Activated CD4-positive, alpha-beta T cell treated with anti-CD3 and anti-CD28 coated beads, Interleukin-2, amount 50 U/mL, for 4 hours (primary cell): ENCODE measurements at places on chromosomes 3 and 15.

DNA sequence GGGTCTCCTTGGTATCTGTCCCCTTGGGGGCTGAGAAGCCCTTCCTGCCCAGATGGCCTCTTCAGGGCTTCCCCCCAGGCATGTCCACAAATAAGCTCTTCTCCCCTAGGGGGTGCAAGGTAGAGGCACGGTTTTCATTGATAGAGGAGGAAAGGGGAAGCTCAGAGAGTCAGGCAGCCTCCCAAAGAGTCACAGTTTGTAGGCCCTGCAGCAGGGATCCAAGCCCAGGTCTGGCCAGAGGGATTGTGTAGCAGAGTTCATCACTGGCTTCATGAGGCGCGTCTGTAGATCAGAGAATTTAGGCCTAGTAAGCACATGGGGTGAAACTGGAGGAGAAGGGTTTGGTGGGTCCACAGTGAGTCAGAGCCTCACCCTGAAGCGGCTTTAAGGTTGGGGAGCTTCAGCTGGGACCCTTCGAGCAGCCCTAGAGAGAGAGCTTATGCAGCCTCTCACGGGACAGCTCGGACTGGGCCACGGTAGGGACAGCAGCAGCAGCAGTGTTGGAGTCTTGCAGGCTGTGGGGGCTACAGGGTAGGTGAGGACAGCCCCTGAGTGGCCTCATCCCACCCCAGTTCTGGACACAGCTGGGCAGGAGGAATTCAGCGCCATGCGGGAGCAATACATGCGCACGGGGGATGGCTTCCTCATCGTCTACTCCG, 37.5 kb upstream of the ESYT3 start:
- no peak for DNase-seq

DNA sequence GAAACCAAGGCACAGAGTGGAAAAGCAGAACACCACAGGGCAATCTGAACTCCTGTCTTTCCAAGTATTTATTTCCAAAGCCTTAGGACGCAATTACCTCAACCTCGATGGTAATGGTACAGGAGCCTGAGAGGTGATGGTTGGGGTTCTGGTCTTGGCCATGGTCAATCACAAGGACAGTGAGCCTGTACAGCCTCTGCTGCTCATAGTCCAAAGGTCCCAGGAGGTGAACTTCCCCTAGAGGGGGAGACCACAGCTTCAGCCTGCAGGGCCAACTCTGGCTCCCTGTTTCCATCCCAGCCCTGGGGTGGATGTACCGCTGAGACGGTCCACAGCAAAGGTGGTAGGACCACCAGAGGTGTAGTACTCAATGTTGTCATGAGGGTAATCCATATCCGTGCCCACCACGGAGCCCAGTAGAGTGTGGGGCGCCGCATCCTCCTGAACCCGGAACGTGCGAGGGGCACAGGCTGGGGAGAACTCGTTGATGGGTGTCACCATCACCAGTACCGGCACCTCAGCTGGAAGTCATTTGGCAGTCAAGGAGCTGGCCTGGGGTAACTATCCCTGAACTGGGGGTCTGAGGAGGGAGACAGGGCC, 6.1 kb downstream of the CDHR4 start:
- DNase-seq = no peak

DNA sequence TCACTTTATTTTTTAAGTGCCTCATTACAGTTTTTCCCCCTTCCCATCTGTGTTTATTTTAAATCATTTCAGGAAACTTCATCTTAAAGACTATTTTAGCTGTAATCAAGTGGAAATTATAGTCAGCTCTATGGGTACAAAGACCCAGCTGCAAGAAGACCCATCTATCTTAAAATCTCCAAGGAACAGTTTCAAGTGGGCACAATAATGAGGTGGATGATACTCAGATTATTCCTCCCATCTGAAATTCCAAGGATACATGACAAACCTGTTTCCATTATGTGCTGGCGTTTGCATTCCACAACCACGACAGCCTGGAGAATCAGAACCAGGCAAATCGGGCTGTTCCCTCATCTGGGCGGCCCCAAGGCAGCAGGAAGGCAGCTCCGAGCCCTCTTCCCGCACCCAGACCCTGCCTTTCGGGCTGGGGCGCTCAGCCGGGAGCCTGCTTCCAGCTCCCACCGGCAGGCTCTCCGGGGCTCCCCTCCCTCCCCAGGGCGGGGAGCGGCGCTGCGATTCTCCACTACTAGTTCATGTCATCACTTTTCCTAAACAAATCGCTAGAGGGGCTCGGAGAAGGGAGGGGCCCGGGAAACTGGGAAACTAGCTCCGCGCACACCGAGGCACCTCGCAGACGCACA, at the start of gene MGLL:
Gene MGLL, minus strand, starts transcription at position 475 of the 641 bp plus-strand sequence. Its CDS starts 197 bp downstream, at position 278.
- no peak for DNase-seq

DNA sequence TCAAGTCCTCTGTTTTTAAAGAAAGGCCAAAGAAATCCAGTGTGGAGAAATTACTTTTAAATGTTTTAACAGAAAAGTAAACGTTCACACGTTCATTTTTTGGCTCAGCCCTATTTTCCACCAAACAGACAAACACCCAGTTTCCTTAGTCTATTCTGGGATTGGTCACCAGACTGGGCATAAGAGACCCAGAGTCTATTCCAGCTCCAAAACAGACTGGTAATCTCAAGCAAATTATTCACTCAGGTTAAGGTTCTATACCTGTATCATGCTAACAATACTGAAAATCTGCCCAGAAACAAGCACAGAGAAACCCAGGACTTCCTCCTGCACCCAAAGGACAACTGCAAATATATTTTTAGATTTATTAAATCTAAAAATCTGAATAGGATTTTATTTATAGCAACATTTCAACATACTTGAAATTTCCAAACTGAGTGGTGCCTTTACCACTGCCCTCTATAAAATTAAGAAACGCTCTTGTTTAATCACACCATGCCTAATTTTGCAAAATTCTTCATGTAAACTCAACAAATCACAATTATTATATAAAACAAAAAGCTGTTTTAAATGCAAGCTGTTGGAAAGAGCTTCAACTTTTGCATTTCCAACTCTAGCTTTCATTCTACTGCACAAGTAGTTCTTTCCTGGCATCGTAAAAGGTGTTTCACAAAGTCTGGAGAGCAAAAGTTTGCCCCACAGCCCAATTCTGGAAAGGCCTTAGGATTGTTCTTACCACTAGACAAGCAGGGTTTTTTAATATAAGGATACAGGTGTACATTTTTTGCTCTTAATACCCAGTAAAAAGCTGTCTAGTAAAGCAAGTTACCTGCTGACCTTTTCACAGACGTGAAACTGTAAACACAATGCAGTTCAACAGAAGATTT, 18.7 kb downstream of the ZNF148 start:
- DNase-seq = no peak

DNA sequence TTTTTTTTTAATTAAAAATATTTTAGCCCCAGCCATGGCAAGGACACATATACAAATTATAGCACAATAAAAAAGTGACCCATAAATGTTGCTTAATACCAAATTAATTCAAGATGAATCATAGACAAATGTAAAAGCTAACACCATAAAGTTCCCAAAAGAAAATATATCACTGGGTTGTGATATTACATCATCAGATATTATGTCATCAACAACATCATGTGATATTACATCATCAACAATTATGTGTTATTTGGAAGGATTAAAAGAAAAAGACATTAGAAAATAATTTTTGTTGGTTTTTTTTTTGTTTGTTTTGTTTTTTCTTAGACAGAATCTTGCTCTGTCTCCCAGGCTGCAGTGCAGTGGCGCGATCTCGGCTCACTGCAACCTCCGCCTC, 34.5 kb upstream of the ABHD10 start:
- DNase-seq = no peak

DNA sequence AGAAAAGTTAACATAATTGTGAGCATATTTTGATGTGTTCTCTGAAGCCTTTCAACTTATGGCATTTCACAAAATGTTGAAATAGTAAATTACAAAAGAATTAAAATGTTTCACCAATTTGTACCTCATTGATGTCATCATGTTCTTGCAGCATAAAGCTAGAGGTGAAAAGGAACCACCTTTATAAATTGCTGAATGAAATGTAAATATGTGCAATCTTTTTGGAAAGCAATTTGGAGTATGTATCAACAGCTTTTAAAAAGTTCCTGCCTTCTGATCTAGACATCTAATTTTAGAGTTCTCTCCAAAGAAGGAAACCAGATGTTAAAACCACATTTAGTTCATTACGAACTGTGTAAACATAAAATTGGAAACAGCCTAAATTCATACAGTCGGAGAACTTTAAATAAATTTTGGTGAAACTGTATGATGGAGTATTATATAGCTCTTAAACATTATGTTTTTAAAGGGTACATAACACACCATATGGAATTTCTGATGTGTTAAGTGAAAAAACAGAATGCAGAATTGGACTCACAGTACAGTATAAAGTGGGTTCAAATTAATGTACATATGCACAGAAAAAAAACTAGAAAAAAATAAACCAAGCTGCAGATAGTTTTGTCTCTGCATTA, 311.2 kb upstream of the NAALADL2 start:
- DNase-seq = no peak

DNA sequence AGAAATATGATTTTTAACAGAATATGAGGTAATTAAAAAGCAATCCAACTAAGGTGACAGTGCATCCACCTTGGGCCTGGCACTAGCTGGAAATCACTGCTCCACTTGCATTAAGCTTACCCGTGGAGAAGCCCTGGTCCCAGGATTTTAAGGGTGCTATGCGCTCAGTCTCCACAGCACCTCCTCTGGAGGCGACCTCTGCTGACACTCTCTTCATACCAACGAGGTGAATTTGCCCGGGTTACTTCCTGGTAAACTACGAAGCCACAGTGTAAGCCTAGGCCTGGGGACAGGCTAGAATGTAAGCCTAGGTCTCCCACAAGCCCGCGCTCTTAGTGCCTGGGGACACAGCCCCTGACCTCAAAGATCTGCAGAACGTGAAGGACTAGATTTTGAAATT, 793 bp downstream of the APOD start:
- no peak for DNase-seq
